ENCODE measurements at places on chromosomes 3 and 15.

- no peak for DNase-seq
These were observed 29.5 kb downstream of the TBC1D2B start for GRCh38 chr15:78047761-78048627.

- no peak for DNase-seq
These were observed 108.5 kb upstream of the NR2E3 start for GRCh38 chr15:71701808-71702207.

DNA sequence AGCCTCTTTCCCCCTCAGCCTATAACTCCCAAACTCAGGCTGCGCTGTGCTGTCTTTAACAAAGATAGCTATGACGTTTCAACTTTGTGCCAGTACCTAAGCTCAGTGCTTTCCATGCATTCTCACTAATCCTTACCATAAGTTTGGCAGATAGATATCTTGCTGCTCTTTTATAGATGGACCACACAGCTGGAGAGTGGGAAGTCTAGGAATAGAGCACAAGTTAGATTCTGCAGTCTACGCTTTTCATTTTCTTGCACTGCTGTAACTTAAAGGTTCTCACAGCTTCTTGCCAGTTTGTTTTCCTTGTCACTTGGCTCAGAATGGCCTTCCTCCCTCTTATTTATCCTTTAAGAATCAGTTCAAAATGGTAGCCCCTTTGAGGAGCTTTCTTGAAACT lies 468.8 kb downstream of the CNTN4 start:
- no peak for DNase-seq

DNA sequence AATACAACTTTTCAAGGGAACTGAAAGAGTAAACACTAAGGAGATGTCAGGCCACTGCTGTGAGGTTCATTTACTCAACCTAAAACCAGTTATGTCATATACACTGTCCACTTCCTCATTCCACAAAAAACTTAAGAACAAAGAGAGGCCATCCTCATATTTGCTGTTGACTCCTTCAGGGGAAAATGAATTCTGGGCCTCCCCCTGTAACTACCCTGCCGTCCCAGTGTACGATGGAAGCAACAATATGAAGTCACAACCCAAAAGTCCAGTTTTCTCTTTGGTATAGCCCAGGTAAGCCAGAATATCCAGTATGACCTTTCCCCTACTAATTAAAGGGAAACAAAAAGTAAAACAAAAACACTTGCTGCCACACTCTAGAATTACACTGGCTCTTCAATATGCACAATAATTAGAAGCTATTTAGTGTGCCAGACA lies 16.2 kb downstream of the CEP152 start:
- no peak for DNase-seq

DNA sequence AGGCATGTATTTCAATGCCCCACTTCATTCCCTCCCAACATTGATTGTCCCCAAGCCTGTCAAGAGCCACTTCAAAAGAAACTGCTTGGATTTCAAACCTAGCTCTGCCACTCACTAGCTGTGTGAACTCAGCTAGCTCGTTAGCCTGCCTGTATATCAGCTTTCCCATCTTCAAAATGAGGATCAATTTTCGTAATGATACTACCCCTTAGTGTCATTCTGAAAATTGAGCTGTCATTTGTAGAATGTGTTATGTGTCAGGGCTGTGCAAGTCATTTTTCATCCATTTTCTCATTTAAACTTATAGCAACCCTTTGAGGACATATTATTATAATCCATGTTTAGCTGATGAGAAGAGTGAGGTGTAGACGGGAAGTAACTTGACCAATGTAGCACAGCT lies 88.6 kb downstream of the TRIM42 start:
- DNase-seq = no peak

DNA sequence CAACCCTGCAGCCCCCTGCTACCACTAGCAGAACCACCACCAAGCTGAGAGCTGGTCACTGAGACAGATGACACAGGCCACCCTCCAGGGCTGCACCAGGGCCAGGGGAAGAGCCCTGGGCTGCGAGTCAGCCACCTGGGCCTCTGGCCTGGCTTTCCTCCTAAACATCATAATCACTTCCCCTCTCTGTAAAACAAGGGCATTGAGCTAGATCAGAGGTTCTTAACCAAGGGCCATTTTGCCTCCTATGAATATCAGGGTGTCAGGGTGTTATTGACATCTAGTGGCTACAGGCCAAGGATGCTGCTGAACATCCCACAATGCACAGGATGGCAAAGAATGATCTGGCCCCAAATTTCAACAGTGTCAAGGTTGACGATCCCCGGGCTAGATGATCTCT lies 25.2 kb downstream of the TLE3 start:
- no peak for DNase-seq

DNA sequence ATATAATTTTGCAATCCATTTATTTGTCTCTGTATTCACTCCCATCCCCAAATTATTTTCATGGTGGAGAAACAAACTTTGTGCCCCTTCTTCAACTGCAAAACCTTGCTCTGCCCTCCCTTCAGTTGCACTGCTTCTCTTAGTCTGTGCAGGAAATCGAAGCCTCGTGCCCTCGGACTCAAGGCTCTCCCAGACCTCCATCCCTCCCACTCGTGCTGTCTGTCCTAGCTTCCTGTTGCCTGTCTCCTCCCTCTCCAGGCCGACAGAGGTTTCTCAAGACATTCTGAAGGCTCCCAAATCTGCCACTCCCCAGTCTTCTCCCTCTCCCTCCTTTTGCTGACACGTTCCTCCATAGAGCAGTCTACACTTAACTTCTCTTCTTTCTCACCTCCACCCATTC lies 177.6 kb downstream of the PDZRN3 start:
- DNase-seq = no peak

GRCh38 chr3:149243540-149243939 lies 21.9 kb upstream of the CP start:
- no peak for DNase-seq

DNA sequence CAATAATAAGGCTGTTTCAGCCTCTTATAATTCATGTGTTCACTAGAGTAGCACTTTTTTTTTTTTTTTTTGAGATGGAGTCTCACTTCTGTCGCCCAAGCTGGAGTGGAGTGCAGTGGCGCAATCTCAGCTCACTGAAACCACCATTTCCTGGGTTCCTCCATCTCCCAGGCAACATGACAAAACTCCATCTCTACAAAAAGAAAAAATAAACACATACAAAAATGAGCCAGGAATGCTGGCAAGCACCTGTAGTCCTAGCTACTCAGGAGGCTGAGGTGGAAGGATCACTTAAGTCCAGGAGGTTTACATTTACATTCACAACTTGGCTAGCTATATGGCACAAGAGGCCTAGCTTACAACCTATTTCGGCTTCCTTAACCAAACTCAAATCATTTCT lies 6.8 kb downstream of the USP4 start:
- no peak for DNase-seq

DNA sequence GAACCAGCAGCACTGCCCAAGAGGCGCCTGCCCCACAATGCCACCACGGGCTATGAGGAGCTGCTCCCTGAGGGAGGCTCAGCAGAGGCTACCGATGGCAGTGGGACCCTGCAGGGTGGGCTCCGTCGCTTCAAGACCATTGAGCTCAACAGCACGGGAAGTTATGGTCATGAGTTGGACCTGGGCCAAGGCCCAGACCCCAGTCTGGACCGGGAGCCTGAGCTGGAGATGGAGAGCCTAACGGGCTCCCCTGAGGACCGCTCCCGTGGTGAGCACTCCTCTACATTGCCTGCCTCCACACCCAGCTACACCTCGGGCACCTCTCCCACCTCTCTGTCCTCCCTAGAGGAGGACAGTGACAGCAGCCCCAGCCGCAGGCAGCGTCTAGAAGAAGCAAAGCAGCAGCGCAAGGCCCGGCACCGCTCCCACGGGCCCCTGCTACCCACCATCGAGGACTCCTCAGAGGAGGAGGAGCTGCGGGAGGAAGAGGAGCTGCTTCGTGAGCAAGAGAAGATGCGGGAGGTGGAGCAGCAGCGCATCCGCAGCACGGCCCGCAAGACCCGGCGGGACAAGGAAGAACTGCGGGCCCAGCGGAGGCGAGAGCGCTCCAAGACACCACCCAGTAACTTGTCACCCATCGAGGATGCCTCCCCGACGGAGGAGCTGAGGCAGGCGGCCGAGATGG lies 21.8 kb upstream of the APEH start:
- DNase-seq = no peak

GRCh38 chr15:71752604-71753289 lies 57.6 kb upstream of the NR2E3 start:
- peak; percentile 37 for DNase-seq

DNA sequence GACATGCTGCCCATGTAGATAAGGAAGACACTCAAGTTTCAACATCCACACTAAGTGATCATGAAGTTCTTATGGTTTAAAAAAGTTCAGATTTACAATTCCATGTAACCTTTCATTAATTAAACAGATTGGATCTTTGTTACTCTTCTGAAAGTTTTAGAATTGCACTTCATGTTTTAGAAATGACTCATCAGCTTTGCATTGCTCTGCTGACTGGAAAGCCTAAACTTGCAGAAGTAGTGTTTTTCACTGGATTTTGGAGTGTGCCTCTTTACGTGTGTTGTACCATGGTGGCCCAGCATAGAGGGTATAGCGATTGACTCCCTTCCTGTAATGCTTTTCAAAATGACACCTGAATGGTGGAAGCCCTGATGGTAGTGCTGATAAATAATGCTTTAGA lies 157.9 kb downstream of the BBX start:
- DNase-seq = no peak

GRCh38 chr3:99659951-99660350 lies 21.6 kb downstream of the COL8A1 start:
- DNase-seq = no peak

- no peak for DNase-seq
These were observed 15.8 kb upstream of the SSUH2 start for GRCh38 chr3:8660175-8661118.

GRCh38 chr3:43413676-43414368 lies 127.5 kb downstream of the SNRK start:
- DNase-seq = no peak

DNA sequence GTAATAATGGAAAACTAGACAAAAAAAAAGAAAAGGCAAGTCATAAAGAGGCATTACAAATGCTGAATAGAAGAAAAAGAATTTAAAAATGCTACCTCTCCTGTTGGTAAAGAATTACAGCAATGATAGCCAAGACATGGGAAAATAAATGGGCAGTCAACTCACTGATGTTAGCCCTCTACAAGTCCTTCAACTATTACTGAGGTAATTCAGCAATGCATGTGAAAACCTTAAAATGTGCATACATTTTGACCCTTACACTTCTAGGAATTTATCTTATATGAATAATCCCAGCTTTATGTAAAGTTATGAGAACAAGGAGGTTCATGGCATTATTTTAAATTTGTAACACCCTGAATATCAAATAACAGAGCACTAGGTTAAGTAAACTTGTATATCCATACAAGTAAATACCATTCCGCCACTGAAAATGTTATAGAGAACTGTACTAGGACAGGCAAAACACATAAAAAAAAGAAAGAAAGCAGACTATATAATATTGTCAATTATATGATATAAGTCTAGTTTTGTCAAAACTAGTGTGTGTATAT lies 166.8 kb downstream of the SUCLG2 start:
- no peak for DNase-seq

DNA sequence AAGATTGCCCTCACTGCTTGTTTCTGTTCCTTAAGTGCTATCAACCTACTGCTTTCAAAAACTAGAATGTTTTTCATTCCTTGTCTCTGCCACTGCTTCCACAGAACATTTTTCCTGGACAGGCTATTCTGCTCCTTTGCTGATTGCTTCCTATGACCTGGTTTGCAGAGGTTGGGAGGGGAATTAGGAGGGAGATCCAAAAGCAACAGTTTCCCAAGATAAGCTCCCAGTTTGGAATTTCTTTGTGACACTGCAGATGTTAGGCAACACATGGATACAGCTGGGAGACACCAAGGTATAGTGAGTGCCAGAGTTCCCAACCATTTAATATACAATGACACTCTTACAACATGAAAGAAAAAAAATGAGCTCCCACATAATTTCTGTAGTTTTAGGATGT lies 1036.5 kb downstream of the ROBO2 start:
- DNase-seq = no peak

DNA sequence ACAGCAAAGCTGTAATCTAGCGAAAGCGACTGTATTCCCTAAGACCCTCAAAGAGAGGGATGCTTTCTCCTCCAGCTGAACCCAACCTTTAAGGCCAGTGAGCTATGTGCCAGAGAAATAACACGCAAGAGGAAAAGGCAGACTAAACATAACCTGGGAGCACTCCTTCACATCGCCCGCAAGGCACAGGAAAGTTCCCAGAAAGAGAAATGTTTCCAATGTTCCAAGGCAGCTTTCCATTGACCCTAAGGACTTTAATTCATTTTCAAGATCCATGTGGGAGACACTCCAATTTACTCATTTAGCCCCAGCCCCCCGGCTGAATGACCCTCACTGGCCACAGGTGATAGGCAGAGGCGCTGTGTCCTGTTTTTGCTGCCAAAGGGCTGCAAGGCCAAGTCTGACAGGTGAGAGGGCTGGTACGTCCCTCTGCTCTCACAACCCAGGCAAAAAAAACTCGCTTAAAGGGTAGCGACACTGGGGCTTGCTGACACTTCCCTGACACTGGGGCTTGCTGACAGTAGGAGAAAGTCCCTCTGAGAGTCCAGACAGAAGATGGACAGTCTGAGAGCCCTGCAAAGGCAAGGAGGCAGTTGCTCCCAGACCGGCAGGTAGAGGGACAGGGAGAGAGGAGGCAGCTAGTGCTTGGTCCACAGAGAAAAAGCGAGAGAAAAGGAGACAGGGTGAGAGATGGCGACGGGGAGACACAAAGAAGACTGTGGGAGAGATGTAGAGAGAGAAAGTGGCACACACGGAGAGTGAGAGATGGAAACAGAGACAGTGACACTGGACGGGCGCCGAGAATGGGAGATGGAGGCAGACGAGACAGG lies 702 bp downstream of the ARHGEF3 start:
- DNase-seq = no peak

DNA sequence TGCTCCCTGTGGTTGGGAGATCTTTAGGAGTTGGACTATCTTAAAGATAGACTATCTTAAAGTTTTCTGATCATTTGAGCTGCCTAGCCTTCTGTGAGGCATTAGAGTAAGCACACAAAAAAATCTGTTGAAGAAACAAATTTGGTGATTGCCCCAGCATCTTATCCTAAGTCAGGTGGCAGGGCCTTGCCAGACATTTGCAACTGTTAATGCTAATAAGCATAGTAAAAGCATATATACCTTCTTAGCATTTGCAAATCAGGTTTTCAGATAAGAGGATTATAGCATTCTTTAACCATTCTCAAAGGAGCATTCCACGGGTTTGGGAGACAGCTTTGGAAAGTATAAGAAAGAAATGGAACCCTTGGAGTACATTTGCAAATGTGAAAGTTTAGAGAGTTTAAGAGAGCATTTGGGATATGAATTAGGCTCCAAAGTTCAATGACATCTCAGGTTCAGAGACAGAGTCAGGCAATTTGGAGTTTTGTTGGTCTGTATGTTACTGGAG lies 61.0 kb downstream of the SEMA6D start:
- DNase-seq = no peak

DNA sequence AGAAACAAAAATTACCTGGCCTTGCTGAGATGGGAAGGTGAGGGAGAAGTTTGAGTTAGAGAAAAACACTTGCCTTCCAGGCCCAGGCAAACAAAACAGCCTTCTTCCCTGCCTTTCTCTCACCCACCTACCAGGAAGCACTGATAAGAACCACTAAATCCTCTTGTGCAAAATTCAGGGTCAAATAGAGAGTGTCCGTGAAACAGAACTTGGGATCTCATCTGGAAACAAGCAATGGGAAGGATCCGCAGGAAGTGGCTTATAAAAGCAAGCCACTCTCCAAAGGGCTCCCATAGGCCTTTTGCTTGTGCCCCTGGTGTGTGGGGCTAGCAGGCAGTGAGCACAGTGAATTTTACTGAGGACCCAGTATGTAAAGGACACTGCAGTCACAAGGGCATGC lies 11.0 kb downstream of the ADAMTS9 start:
- no peak for DNase-seq

GRCh38 chr3:152338159-152338720 lies 69.5 kb downstream of the MBNL1 start:
- DNase-seq = no peak

- no peak for DNase-seq
These were observed 106.4 kb upstream of the PFN2 start for GRCh38 chr3:150077107-150077506.
